ENCODE measurements at places on chromosomes 2 and 18.

GRCh38 chr2:26610504-26611335 is 30.4 kb downstream of the CIB4 start:
- DNase-seq: no peak

DNA sequence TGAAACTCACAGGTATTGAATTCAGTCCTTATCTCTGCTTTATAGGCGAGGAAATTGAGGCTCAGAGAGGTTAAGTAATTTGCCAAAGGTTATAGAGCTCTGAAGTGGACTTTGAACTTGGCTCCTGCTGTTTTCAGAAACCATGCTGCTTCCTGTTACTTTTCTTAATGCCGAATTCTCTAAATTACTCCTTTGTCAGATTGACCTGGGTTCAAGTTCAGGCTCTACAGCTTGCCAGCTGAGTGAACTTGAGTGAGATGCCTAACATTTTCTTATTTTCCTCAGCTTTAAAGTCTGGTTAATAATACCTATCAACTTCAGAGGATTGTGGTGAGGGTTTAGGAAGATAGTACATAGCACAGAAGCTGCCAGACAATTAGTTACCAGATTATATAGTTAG is 3.4 kb downstream of the ASAP2 start:
- no peak for DNase-seq

DNA sequence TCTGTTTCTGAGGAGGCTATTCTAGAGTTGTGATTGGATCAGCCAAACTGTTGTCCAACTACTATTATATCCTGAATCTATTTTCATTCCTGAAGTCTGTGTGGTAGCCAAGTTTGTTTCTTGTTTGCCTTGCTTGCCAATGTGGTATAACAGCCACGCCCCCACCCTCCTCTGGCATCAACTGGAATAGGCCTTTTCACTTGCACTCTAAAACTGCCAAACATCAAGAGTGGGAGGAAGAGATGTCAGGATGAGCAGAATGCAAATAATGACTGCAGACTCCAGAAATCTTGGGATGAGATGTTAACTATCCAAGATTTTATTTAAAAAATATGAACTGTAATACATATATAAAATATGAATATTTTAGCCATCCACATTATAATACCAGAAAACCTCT is 246.1 kb downstream of the NRXN1 start:
- DNase-seq: no peak

- no peak for DNase-seq
Measured at GRCh38 chr2:1168846-1169245, 218.2 kb downstream of the SNTG2 start.

DNA sequence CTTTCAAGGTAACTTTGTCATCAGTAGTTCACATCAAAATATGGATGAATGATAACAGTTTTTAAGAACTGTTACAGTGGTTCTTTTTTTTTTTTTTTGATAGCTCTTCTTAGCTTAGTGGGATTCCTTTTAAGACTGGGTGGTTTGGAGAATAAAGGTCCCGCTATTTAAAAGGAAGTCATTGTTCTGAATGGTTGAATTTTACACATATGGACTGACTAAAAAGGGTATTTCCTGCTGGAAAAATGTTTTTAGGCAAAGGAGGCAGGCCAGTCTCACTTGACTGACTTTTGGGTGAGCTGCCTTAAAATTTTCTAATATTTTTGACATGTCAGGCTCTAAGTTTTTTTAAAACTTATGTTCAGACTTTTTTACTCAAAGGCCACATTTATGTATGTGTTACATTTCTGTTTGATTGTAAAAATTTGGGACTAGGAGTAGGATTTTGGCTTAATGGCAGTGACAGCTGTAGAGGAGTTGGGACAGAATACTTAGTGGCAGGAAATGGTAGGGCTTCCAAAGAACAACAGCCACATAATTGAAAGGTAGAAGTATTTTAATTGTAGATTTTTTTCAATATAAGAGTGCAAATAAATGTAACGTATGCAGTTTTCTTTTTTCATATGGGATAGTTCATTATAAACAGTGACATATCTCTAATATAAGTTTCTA is 13.7 kb downstream of the VAPA start:
- DNase-seq: no peak

DNA sequence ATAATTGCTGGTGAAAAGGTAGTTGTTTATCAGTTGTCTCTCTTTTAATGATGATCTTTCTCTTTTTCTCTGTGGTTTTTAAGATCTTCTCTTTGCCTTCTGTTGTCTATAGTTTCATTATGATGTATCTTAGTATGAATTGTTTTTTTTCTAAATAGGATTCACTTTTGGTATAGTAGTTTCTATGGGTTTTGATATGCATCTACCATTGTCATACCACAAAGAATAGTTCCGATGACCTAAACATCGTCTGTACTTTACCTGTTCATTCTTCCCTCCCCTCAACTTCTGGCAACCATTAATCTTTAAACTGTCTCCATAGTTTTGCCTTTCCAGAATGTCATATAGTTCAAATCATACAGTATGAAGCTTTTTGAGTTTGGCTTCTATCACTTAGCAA is 19.6 kb downstream of the RDH14 start:
- DNase-seq: no peak

GRCh38 chr18:36636237-36636817 is 192.5 kb downstream of the TPGS2 start:
- DNase-seq: no peak

DNA sequence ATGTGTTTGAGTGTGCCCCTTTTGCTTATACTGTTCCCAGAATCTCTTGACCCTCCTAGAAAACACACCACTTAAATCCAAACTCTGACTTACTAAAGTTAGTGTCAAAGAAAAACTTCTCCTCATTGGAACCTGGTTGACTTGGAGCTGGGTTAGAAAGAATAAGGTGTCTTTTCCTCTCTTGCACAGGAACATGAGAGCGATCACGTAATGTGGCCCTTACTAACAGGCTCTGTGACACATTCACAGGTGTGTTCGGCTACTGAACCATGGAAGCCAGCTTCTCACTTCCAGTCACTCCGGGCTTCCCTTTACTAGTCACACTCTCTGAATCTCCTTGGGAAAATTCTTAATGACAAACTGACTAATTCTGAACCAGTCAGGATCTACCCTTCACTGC is 5.4 kb upstream of the POU3F3 start:
- DNase-seq: no peak

DNA sequence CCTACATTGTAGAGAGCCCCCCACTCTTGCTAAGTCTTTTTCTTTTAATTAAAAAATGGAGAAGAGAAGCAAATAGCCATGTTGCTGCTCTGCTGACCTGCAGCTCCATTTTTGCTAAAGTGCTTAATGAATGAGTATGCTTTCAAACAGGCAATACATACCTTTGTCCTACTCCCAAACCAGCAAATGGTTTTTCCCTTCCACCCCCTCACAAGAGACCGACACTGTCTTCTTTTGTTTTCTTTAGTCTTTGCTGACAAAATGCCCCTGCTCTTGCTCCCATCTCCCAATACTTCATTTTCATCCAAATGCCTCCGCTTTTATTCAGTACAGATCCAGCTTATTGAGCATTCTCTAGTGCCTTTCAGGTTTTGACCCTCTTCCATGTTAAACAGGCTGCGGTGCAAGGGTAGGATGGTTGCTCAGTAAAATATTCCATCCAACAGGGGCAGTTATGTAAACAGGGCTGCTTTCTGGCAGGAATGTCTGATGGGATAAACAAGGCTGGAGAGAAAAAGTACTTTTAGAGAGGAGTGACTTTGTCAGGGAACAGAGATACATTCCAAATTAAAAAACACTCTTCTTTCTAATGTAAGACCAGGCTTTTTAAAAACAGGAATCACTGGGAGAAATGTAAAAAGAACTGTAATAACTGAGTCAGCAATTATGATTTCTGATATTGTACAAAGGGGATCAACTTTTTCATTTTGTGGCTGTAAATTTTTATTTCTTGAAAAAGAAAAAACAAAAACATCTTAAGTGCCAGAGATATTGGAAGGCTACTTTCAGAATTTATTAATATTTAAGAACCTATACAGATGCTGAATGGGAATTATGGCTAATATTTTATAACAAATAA is 136.8 kb downstream of the MEP1B start:
- DNase-seq: no peak

DNA sequence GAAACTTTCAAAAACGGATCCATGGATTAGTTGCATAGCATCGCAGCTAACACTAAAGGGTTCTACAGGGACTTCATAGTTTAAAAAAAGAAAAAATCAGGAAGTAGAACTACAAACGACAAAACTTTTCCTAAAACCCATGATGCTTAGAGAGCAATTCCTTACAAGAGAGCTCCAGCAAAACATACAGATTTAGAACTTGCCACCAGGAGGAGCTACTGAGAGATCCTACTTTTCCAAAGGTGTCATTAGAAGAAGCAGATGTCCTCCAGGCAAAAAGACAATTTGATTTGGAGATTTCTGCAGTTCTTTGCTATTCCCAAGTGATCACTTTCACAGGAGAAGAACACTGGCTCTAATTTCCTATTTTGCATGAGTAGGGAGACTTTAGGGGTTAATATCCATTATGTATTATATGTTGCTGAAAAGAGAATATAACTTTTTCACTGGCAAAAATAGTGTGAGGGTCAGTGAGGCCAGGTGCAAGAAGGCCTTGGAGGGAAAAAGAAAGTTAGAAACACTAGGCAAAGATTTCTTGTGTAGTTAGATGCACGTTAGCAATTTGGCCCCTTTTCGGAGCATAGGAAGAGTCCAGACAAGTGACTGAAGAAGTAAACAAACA is 436.2 kb downstream of the SUCLG1 start:
- no peak for DNase-seq

DNA sequence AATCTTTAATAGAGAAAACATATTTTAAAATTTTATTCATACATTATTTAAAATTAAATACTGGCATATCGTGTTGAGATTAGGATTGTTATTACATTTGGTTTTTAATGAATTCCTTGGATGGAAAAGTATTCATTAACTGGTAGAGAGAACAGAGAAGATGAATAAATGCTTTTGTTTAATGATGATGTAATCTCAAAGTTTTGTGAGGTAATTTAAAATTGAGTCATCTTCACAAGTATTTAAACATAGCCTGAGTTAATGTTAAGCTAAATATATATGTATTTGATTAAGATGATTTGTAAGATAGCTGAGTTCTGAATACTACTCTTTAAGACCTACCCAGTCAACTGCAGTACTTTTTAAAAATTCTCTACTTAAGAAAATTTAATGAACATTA is 713.4 kb upstream of the VRK2 start:
- no peak for DNase-seq

GRCh38 chr2:232273903-232274643 is 104.5 kb upstream of the ALPP start:
- DNase-seq: no peak

DNA sequence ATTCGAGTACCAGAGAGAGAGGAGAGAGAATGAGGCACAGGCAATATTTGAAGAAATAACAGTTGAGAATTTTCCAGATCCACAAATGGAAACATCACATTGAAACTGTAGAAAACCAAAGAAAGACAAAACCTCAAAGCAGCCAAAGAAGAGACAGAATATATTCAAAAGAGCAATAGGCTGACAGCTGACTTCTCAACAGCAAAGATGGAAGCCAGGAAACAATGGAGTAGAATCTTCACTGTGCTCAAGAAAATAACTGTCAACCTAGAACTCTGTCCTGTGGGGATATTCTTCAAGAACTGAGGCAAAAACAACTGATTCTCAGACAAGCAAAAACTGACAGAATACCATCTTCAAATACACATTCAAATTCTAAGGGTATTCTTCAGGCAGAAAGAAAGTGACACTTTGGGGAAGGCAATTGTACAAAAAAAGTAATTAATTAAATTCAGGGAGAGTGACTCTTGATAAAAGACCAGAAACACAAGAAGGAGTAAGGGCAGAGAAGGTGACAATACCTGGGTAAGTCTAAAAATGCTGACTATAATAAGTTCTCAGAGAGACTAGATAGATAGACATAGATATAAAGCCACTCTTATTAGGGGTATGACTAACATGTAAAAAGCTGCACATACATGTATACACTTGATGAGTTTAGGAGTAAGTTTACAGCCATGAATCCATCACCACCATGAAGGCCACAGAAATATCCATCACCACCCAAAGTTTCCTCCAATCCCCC is 25.6 kb downstream of the ANKMY1 start:
- DNase-seq: no peak

- DNase-seq: no peak
Measured at GRCh38 chr2:28370354-28370753, 22.3 kb upstream of the FOSL2 start.

- no peak for DNase-seq
Measured at GRCh38 chr2:203280428-203281064, 41.7 kb downstream of the CYP20A1 start.

- DNase-seq: no peak
Measured at GRCh38 chr2:69933254-69933828, 18.4 kb downstream of the MXD1 start.

GRCh38 chr2:135615404-135615803 is 84.1 kb downstream of the R3HDM1 start:
- no peak for DNase-seq

GRCh38 chr2:134052173-134052572 is 201.7 kb upstream of the MGAT5 start:
- no peak for DNase-seq

GRCh38 chr2:127649100-127649611 is 3.2 kb downstream of the GPR17 start:
- DNase-seq: no peak

DNA sequence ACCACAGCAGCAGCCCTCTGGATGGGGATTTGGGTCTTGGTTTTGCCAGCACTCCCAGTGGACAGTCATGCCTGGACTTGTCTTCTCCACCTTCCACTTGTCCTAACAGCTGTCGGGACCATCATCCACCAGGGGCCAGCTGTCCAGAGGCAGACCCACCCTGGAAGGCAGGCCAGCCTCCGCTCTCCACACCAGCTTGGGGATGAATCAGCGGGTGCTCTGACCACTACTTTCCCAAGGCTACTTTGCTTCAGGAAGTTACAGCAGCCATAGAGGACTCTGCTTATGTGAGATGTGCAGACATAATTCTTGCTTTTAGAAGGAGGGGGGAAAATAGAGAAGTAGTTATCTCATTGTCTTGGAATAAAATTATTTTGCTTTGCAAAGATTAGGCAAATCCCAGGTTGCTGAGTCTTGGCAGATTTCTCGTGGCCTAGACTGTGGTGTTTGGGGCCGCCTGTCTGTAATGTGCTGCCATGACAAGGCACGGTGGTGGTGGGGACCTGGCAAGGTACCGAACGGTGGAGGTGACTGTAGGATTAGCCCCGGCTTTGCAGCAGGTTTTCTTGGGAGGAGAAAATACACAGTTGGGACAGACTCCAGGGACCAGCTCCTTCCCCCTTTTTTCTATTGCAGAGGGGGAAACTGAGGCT is 148.7 kb downstream of the AGAP1 start:
- no peak for DNase-seq

- DNase-seq: no peak
Measured at GRCh38 chr2:9315280-9315847, 108.0 kb downstream of the ITGB1BP1 start.

DNA sequence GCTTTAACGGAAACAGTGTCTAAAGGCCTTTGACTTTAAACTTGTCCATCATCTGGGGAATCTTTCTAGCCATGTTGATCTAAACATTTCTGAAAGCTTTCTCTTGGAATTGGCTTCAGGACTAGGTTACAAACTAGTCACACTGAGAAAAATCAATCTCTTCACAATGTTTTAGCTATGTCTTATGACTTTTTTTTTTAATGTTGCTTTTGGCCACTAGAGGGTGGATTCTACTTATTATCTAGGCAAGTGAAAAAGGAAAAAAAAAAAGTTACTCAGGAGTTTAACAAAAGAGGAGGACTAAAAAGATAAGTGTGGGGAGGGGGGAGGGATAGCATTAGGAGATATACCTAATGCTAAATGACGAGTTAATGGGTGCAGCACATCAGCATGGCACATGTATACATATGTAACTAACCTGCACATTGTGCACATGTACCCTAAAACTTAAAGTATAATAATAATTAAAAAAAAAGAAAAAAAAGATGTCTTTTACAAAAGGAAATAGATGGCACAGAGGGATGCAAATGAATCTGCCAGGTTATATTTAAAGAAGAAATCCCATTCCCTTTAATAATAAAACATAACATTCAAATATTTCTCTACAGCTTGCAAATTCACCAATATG is 160.4 kb upstream of the PID1 start:
- no peak for DNase-seq

Measured in D721Med (cell line).